ENCODE measurements at places on chromosomes 16 and 17. TPM values are rescaled to one million over a fixed set of nuclear protein-coding genes. Genes with fewer than 3 reads are reported as not detected.

DNA sequence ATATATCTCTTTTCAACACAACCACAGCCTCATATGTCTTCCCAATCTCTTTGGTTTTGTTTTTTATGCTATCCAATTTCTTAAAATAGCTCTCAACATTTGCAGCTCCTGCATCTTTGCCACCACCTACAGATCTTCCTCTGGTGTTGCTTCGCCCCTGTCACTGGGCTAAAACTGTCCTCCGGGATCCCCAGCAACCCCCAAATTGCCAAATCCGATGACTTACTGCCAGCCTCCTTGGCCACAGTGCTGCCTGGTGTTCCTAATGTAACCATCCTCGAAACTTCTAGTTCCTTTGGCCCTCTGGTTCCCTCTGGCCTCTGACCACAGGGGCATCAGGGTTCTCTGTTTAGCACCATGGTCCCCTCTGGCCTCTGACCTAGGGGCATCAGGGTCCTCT, 70.8 kb downstream of the ELAC2 start:
- H3K4me3 ChIP-seq, result no peak overlapping the region
- H3K4me1 ChIP-seq, result no peaks in the 10 kb centered on the region
- no peak for DNase-seq
- no peaks in the 10 kb centered on the region for H3K36me3 ChIP-seq

The C16orf74 gene
- 2.8 TPM for total RNA-seq

- H3K36me3 ChIP-seq, result peaks cover 45% of the 10 kb centered on the region
- H3K27me3 ChIP-seq, result no peaks in the 10 kb centered on the region
- no peak for DNase-seq
- no peak overlapping the region for H3K4me3 ChIP-seq
- peak overlapping the region; percentile 57 for H3K27ac ChIP-seq
Measured at GRCh38 chr16:9102379-9102778, 10.9 kb downstream of the HAPSTR1 start.

GRCh38 chr17:36728030-36728991, 126.9 kb downstream of the MRM1 start:
- H3K4me3 ChIP-seq, result no peak overlapping the region
- no peak overlapping the region for H3K27ac ChIP-seq

DNA sequence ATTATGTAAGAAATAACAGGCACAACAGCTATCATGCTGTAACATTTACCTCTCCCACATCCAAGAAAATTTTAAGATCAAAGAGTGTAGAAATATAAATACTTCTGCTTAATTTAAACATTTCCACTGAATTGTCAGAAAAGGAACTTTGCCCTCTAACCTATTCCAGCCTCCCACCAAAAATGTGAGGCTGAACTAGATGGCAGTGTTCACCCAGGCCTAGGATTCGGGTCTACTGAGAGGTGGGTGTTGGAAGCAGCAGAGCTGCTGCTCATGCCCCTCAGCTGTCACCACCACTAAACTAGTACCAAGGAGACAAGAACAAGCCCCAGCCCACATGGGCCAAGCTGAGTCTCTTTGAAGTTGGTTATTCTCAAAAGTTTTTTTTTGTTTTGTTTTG, 11.3 kb downstream of the CIAPIN1 start:
- no peaks in the 10 kb centered on the region for H3K4me1 ChIP-seq
- no peak overlapping the region for H3K4me3 ChIP-seq
- no peaks in the 10 kb centered on the region for H3K27me3 ChIP-seq
- DNase-seq, result no peak

- peaks cover 18% of the 10 kb centered on the region for H3K4me1 ChIP-seq
- DNase-seq, result peak; percentile 98
- peak overlapping the region; percentile 35 for H3K27ac ChIP-seq
- H3K36me3 ChIP-seq, result no peaks in the 10 kb centered on the region
Measured at GRCh38 chr16:85137323-85138072, 25.2 kb upstream of the CIBAR2 start.

- DNase-seq, result no peak
- no peak overlapping the region for H3K4me3 ChIP-seq
- no peaks in the 10 kb centered on the region for H3K4me1 ChIP-seq
- H3K27me3 ChIP-seq, result no peaks in the 10 kb centered on the region
- no peaks in the 10 kb centered on the region for H3K36me3 ChIP-seq
- no peak overlapping the region for H3K27ac ChIP-seq
Measured at GRCh38 chr17:27475070-27475673, 18.9 kb downstream of the KSR1 start.

The CLEC18C gene
- total RNA-seq, result not detected

- peak; percentile 85 for DNase-seq
- H3K36me3 ChIP-seq, result no peaks in the 10 kb centered on the region
- H3K27me3 ChIP-seq, result no peaks in the 10 kb centered on the region
- peak overlapping the region; percentile 61 for H3K27ac ChIP-seq
Measured at GRCh38 chr17:77423589-77424451, 283.1 kb downstream of the SEC14L1 start.

DNA sequence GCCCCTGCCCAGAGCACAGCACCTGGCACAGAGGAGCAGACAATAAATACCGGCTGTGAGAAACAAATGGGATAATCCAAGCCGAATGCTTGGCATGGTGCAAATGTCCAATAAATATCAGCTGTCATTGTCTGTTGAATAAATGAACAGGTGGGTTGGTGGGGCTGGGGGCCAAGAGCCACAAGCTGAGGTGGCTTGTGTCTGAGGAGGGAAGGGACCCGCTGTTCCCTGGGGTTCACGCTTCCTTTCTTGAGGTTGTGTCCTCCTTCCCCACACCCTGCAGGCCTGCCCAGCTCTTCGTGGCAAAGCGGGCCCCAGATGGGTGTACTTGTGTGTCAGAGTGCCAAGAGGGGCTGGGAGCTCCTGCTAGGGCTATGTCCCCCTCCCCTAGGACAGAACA, 38.6 kb downstream of the ARHGAP27 start:
- no peak overlapping the region for H3K4me3 ChIP-seq
- no peaks in the 10 kb centered on the region for H3K27me3 ChIP-seq
- peaks cover 5% of the 10 kb centered on the region for H3K4me1 ChIP-seq
- no peak for DNase-seq

- DNase-seq, result no peak
- H3K4me1 ChIP-seq, result no peaks in the 10 kb centered on the region
- no peaks in the 10 kb centered on the region for H3K27me3 ChIP-seq
- H3K4me3 ChIP-seq, result no peak overlapping the region
- H3K27ac ChIP-seq, result no peak overlapping the region
- peaks cover 60% of the 10 kb centered on the region for H3K36me3 ChIP-seq
Measured at GRCh38 chr16:70482624-70483023, 28.2 kb downstream of the FCSK start.

GRCh38 chr17:9615486-9615885, 29.8 kb upstream of the USP43 start:
- no peak overlapping the region for H3K27ac ChIP-seq
- no peaks in the 10 kb centered on the region for H3K36me3 ChIP-seq
- no peaks in the 10 kb centered on the region for H3K27me3 ChIP-seq

DNA sequence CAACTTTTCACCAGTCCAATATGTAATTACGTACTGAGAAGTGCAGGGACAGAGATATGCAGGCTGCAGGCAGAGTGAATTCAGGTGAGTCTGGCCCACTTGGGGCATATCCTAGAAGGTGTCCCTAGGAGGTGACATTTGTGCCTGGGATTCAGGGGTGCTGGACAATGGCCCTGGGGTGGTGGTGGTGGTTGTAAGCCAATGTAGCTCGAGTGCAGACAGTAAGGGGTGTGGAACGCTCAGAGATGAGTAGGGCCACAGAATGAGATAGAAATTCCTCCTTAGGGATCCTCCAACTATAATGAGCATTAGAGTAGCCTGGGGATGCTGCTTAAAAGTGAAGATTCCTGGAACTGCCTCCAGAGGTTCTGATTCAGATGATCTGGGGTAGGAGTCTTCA, 221.7 kb upstream of the MPHOSPH6 start:
- no peak for DNase-seq
- H3K27ac ChIP-seq, result no peak overlapping the region
- no peak overlapping the region for H3K4me3 ChIP-seq
- H3K4me1 ChIP-seq, result no peaks in the 10 kb centered on the region
- no peaks in the 10 kb centered on the region for H3K27me3 ChIP-seq
- no peaks in the 10 kb centered on the region for H3K36me3 ChIP-seq

GRCh38 chr17:42436391-42436790, 13.3 kb upstream of the CAVIN1 start:
- no peaks in the 10 kb centered on the region for H3K4me1 ChIP-seq
- peak; percentile 50 for DNase-seq
- peak overlapping the region; percentile 53 for H3K27ac ChIP-seq
- no peak overlapping the region for H3K4me3 ChIP-seq

- H3K27ac ChIP-seq, result no peak overlapping the region
- H3K27me3 ChIP-seq, result no peaks in the 10 kb centered on the region
- H3K36me3 ChIP-seq, result no peaks in the 10 kb centered on the region
- peaks cover 9% of the 10 kb centered on the region for H3K4me1 ChIP-seq
Measured at GRCh38 chr17:19337712-19338023, 24.9 kb downstream of the B9D1 start.

DNA sequence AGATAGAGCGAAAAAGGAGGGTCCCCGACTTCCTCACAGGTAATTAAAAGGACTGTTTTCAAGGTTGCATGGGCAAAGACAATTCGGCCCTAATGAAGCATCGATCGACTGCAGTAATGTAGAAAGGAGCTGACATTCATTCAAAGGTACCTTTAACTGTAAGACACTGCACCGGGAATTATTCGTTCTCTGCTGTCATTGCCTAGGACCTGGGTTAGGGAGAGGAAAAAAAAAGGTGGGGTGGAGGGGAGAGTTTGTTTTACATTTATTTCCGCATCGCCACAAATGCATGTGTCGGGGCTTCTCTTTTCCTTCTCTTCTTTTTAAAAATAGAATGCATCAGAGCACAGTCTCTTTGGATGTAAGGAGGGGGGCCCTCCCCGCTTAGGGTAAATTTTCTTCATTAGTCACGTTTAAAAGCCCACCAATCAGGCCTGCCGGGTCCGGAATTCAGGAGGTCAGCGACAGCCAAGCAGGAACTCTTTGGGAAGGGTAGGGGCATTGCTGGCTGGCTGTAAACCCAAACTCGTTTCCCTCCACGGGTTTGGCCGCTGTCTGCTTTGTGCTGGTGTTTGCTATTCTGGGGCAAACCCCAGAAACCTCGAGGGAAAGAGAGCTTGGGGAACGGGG, 496.2 kb upstream of the ZFHX3 start:
- no peak overlapping the region for H3K27ac ChIP-seq
- peaks cover 35% of the 10 kb centered on the region for H3K27me3 ChIP-seq
- H3K4me1 ChIP-seq, result peaks cover 2% of the 10 kb centered on the region
- no peak for DNase-seq
- H3K36me3 ChIP-seq, result no peaks in the 10 kb centered on the region

The SPNS3 gene
- 1.6 TPM for total RNA-seq

The PDP2 gene
- 21.3 TPM for total RNA-seq

DNA sequence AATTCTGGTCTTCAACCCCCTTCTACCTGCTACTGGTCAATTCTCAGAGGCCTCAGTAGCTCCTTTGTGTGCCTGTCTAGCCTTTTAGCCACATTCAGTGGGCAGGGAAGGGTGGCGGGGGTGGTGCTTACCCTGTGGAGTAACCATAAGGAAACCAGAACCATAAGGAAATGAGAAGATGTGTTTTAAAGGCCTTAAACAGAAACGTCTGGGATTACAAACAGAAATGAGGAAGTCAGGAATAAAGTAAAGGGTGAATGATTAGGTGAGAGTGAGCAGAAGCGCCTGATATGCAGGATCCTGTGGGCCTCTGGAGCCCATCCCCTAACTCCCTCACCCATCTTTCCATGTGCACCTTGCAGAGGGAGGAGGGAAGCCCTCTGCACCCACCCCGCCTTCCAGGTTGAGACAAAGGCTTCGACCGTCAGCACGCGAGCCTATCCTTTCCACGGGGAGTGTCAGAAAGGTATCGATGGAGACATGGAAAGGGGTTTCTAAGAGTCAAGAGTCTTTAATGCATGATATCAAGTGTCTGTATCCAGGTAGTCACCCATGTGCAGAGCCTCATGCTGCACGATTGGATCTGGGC, 20.4 kb downstream of the KIAA0513 start:
- H3K4me3 ChIP-seq, result no peak overlapping the region
- peaks cover 28% of the 10 kb centered on the region for H3K4me1 ChIP-seq
- H3K27me3 ChIP-seq, result no peaks in the 10 kb centered on the region
- no peak for DNase-seq
- no peaks in the 10 kb centered on the region for H3K36me3 ChIP-seq

DNA sequence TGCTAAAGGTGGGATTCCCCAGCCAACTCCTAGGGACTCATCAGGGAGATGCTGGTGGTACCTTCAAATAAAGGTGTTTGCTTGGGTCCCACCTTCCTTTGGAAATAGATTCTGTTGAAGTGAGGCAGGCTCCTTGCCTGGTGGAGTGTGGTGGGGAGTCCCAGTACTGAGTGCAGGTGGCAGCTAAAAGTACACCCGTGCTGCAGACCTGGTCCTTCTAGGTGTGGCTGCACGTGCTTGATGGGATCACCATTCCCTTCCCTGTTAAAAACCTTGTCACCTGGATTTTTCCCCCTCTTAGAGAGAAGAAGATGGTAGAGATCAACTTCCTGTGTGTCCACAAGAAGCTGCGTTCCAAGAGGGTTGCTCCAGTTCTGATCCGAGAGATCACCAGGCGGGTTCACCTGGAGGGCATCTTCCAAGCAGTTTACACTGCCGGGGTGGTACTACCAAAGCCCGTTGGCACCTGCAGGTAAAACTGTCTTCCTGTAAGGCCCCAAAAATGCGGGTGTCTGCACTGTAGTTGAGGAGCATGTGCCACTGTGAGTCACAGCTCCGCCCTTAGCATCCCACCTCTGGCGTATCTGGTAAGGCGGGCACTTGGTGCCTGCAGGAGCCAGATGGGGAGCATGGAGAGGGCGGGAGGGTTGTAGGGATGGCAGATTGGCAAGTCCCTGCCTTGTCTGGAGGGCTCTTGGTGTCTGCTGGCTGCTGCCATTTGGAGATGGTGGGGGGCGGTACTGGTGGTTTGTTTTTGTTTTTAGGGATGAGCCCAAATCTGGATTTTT, 34.0 kb downstream of the PLCD3 start:
- no peak for DNase-seq
- peaks cover 14% of the 10 kb centered on the region for H3K36me3 ChIP-seq
- H3K27me3 ChIP-seq, result no peaks in the 10 kb centered on the region
- H3K27ac ChIP-seq, result no peak overlapping the region
- peaks cover 7% of the 10 kb centered on the region for H3K4me1 ChIP-seq

DNA sequence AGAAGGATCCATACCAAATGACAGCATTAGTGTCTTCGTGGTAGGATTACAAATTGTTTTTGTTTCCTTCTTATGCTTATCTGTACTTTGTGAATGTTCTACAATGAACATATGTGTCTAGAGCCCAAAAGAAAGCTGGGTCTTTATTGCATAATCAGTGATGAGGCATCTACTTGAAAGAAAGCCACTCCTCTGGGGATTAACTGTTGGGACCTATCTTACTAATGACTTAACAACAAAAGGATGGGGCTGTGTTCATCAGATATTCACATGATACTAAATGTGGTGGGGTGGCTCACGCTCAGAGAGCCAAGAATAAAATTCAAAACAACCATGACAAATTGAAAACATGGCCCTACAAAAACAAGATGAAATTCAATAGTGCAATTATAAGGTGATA, 160.2 kb downstream of the RGS9 start:
- no peak overlapping the region for H3K4me3 ChIP-seq
- H3K4me1 ChIP-seq, result no peaks in the 10 kb centered on the region
- no peaks in the 10 kb centered on the region for H3K27me3 ChIP-seq
- H3K36me3 ChIP-seq, result no peaks in the 10 kb centered on the region
- H3K27ac ChIP-seq, result no peak overlapping the region

DNA sequence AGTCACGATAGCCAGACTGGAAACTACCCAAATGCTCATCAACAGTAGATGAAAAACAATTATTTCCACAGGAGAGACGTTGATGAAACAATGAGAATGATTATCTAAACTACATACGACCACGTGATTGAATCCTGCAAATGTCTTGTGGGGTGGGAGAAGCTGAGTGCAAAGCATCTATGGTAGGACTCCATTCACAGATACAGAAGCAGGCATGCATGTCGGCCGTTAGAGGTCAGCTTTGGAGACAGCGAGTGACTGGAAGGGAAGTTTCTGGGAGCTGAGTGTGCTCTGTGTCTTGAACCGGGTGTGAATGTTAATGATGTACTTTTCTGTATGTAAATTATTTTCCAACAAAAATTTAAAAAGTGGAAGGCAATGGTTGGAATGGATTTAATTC, 71.5 kb upstream of the DNAJA2 start:
- no peak overlapping the region for H3K27ac ChIP-seq
- H3K27me3 ChIP-seq, result no peaks in the 10 kb centered on the region
- H3K4me3 ChIP-seq, result no peak overlapping the region
- DNase-seq, result no peak

All from lung (tissue), 17 donors.